ENCODE measurements at places on chromosomes 11 and 22. TPM values are rescaled to one million over a fixed set of nuclear protein-coding genes. Genes with fewer than 3 reads are reported as not detected.

The SYT8 gene
- not detected for total RNA-seq

The APOL5 gene
- total RNA-seq, result not detected

The ARHGAP20 gene
- total RNA-seq, result 0.36 TPM

The OR6A2 gene
- 0.46 TPM for total RNA-seq

The TSPAN18 gene
- total RNA-seq, result not detected

The MYEOV gene
- not detected for total RNA-seq

The TYR gene
- 1,352 TPM for total RNA-seq

The ATG16L2 gene
- total RNA-seq, result 6.6 TPM

The SRPRA gene
- total RNA-seq, result 104 TPM

The RBMXL2 gene
- total RNA-seq, result not detected

The ADM2 gene
- total RNA-seq, result 0.33 TPM

The FGF4 gene
- total RNA-seq, result not detected

The SYT9 gene
- not detected for total RNA-seq

The ARHGEF12 gene
- 65.0 TPM for total RNA-seq

The MFRP gene
- total RNA-seq, result not detected

The MOGAT2 gene
- not detected for total RNA-seq

The OR51E2 gene
- total RNA-seq, result not detected

The GGTLC3 gene
- total RNA-seq, result not detected

The SMTNL1 gene
- not detected for total RNA-seq

The MGAT3 gene
- total RNA-seq, result not detected
